ENCODE measurements at places on chromosomes 1 and 21.

DNA sequence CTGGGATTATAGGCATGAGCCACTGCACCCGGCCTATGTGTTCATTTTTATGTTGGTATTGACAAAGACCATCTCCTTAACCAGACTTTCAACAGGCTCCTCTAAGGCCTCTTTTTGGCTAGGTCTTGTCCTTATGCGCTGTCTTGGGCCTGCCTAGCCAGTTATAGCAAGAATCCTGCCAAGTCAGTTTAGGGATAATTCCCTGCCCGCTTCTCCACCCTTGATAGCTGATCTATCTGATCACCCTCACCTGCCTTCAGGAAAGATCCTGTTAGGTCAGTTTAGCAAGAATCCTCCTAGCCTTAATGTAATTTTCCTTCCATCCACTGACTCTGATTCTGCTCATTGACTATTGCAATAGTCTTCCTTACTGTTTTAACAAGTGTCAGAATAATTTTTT, 2.4 kb upstream of the B4GALT3 start:
- no peak for DNase-seq

GRCh38 chr1:90820745-90821144, 103.6 kb upstream of the BARHL2 start:
- no peak for DNase-seq

DNA sequence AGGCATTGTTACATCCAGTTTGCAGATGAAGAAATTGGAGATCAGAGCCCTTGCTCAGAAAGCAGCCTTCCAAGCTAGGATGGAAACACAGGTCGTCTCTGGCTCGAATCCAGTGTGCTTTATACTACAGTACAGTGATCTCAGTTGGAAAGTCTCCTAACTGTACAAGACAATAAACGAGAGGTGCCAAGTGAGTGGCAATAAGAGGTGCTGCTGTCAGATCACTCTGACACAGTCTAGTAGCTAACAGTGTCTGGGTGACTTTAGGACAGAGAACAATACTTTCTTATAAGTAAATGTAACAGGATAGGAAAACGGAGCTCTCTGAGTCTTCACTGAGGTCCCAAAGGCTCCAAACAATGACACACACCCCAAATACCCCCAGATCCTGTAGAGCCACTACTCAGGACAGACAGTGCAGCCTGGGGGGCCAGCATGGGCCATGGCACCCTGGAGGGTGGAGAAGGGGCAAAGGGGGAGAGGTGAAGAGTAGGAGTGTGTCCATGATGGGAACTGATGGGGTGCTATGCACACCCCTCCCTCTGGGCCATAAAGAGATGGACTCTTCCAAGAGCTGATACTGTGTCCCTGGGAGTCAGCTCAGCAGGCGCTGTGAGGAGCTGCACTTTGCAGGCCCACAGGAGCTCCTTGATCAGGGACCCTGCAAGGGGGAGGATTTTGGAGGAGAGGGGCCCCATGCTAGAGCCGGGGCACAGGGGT, 3.3 kb downstream of the SH3BGR start:
- DNase-seq: no peak

- DNase-seq: no peak
Observed at GRCh38 chr1:25502957-25503356, 40.4 kb upstream of the LDLRAP1 start.

DNA sequence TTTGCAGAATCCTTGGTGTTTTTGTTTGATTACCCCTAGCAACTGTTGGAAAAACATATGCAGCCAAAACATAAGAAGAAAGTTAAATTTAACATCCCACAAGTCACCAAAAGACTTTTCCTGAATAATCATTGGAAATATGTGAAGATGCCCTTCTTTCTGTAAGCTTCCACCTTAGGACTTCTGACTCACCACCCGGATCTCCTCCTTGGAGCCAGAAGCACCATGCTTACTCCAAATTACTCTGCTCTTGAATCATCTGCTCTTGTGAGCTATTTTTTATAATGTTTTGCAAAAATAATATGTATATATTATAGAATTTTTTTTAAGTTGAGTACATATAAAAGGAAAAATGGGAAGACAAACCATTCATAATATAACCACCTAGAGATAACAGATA, 391.7 kb downstream of the KCTD3 start:
- DNase-seq: no peak

DNA sequence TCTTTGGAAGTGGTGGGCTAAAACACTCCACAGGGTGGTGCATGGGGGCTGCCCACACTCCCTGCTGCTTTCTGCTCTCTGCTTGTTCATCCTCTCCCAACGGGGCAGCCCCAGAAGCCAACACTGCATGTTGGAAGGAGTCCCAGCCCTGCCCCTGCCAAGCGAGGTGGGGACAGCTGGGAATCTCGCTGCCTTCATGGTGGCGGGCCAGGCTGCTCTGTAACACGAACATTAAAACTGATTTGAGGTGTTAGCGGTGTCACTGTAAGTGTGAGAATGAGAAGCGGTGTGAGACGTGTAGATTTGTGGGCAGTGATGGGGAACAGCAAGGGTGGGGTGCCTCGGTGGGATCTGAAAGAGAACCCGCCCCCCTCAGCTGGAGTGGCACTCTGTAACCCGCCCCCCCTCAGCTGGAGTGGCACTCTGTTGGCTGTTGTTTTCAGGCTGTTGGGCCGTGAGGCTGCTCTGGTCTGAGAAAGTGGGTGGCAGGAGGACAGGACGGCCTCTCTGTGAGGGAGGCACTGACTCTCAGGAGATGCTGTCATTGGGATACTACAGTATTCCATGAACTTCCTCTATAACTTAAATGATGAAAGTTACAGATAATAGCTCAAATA, 80.9 kb downstream of the PCBP3 start:
- no peak for DNase-seq

DNA sequence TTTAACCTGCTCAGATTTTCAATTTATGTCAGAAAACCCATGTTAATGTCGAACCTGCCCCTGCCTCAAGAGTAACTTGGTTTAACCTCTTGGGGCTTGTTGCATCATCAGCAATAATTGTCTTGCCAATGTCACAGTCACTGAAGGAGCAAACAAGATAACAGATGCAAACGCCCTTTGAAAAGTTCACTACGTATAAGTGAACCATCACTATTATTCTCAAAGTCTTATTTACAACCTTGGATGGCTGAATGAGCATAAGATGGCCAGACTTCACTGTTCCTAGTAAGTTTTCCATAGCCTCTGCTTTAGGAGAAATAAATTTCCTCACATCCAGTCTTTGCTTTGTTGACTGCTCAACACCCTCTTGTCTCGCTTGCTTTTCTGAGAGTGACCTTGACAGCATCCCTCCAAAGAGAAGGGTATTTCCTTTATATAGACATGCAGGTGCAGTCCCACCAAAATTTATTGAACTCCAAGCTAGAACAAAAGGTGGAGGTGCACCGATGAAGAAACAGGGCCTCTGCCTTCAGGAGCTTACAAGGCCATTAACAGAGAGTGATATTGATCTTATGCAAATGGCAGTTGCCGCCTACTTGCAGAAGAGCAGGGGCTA, 749 bp upstream of the LRIG2 start:
- DNase-seq: no peak

DNA sequence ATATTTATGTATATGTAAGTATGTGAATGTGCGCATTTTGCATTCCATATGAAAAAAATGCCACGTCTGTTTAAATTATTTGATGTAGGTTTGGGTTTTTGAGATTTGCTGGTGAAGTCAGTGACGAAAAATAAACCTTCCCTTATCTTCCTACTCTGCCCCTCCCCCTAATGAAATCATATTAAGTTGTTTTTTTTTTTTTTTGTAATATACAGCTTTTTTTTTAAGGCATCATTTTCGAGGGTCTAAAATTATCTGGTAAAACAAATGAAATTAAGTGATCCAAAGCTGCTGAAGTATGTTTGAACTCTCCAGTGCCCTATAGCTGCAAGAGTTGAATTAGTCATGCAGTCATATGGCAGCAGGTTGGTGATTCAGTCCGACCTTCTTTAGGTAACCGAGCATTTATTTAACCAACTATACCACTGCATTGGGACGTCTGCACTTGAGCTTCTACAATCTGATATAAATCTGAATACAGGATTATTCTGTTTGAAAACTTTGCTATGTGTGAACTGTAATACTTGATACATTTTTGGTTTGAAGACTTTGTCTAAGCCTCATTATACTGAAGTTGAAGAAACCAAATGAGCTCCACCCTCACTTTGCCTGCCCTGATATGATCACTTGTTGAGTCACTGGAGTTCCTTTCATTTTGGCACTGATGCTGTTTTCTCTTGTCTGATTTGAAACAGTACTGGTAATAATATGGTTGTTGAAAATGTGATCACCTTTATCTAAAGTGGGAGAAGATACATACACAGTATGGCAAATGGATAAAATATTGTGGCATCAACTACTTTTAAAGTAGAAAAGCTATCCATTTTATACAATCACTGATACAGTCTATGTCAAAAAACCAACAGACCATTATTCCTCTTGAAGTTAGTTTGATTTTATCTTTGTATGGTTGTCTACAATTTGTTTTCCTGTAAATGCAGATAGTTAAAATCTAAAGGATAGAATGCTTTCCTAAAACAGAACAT, 11.7 kb downstream of the PDIK1L start:
- DNase-seq: no peak

DNA sequence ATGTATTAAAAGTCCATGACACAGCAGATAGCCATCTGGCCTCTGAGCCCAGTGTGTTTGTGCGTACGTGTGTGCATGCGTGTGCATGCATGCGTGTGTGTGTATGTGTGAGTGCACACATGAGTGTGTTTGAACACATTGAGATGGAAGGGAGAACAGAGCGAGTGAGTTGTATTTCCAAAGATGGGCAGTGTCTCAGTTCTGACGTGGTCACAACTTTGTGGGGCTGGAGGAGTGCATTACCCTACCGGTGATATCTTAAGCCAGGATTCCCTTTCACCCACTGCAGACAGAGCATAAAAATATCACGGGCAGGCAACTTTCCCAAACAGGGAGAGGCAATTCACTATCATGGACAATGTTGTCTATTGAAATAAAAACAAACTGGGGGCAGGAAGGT, 27.8 kb downstream of the IRF2BP2 start:
- DNase-seq: no peak

GRCh38 chr1:66606362-66607065, 72.6 kb downstream of the SGIP1 start:
- no peak for DNase-seq

DNA sequence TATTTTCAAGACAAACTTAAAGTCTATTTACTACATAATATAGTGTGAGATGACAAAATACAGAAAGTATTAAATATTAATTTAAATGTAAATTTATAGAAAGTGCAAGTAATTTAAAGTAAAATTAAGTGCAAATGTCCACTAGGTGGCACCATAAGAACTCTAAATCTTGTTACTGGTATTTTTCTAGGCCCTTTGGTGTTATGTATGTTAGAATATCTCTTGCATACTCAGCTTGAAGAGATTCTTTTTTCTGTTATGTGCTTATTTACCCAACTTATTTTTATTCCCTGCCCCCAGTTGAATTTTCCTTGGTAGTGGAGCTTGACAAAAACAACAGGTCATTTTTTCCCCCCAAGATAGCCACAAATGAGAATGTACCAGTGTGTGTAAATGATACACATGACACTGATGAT, 71.5 kb downstream of the RPS6KC1 start:
- DNase-seq: no peak

DNA sequence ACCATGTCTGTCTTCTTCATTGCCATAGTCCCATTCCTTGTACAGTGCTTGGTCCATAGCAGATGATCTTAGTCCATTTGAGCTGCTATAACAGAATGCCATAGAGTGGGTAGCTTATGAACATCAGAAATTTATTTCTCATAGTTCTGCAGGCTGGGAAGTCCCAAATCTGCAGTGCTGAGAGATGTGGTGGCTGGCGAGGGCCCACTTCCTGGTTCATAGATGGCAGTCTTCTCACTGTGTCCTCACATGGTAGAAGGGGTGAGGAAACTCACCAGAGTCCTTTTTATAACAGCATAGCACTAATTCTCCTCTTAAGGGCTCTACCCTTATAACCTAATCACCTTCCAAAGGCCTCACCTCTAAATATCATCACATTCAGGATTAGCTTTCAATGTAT, 23.1 kb upstream of the RAP1A start:
- DNase-seq: peak; percentile 58

- DNase-seq: no peak
Observed at GRCh38 chr1:92441697-92442342, 44.9 kb downstream of the GFI1 start.

DNA sequence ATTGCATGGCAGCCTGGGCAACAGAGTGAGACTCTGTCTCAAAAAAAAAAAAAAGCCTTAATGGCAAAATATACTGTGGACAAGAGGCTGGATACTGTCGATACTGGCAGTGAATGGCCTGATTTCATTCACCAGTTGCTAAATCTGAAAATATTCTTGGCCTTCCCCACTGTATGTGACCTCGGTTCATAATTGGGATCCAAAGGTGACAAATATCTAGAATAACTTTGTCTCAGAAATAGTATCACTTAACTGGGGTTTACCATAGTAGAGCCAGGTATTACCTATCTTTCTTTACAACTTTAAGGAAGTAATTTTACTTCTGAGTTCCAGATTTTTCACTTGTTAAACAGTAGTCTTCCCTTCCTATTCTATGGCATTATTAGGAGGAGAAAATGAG, 8.4 kb downstream of the MTF2 start:
- no peak for DNase-seq

GRCh38 chr1:238960071-238960470, 426.3 kb upstream of the CHRM3 start:
- no peak for DNase-seq

- no peak for DNase-seq
Observed at GRCh38 chr1:62401034-62401760, 35.7 kb upstream of the USP1 start.

DNA sequence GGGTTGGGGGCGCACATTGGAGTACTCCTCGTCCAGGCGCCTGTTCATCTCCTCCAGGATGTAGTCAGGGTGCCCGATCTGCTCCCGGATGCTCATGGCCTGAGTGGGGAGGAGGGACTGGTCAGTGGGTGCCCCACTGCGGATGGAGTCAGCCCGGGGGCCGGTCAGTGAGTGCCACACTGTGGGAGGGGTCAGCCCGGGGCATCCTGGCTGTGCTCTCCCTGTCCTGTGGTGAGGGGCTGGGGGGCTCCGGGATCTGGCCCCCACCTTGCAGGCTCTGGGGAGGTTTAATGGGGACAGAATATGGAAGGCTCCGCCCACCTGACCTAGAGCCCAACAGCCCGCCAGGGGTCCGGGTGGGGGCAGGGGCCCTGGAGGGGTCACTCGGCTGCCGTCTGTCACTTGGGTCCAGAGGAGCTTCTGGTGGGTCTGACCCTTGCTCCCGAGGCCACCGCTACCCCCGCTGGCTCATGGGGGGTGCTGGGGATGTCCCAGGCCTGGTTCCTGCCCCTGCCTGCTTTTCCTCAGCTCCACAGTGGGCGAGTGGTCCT, 8.8 kb downstream of the PRXL2B start:
- no peak for DNase-seq
